Femur (tissue), 1 donor: ENCODE measurements at places on chromosomes 2 and 18.

DNA sequence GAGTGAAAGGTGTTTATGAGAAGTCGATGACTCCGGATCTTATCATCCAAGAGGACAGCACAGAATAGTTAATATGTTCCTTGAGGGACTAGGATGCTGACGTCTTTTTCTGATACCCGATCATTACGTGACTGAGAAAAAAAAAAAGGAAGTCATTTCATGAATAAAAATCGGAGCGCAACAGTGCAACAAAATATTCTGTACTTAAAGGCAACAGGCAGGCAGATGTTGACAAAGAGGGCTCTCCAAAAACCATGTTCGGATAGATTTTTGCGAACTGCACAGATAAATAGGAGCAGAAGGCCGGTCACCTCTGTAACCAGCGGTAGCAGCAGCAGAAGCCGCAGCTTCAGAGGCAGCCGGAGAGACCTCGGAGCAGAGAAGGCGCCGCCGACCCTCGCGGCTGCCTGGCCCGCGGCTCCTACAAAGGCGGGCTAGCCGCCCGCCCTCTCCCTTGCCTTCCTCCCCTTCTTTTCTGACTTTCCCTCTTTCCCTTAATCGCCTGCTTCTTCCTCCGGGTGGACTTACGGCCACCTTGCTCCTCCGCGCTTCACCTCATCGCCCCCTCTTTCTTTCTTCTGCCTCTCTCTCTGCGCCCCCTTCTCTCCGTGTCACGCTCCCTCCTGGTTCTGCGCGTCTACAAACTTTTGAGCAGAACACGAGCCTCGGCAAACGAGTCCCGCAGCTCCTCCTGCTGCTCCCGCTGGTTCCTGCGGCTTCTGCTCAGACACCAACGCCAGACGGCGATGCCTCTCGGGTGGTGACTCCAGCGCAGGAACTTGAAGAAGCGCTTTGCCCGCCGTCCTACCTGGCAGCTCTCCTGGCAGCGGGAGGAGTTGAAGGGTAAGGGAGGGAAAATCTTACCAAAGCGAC lies at the start of gene ADCYAP1:
ADCYAP1 (plus strand) TSS at position 654 of the 873 bp plus-strand sequence. CDS start 516 bp downstream, outside the sequence.
- DNase-seq: no peak

- DNase-seq: no peak
These were observed 178.0 kb upstream of the SPOPL start for GRCh38 chr2:138323382-138324067.

- DNase-seq: no peak
These were observed 110.6 kb downstream of the MAP4K4 start for GRCh38 chr2:101808006-101808562.

DNA sequence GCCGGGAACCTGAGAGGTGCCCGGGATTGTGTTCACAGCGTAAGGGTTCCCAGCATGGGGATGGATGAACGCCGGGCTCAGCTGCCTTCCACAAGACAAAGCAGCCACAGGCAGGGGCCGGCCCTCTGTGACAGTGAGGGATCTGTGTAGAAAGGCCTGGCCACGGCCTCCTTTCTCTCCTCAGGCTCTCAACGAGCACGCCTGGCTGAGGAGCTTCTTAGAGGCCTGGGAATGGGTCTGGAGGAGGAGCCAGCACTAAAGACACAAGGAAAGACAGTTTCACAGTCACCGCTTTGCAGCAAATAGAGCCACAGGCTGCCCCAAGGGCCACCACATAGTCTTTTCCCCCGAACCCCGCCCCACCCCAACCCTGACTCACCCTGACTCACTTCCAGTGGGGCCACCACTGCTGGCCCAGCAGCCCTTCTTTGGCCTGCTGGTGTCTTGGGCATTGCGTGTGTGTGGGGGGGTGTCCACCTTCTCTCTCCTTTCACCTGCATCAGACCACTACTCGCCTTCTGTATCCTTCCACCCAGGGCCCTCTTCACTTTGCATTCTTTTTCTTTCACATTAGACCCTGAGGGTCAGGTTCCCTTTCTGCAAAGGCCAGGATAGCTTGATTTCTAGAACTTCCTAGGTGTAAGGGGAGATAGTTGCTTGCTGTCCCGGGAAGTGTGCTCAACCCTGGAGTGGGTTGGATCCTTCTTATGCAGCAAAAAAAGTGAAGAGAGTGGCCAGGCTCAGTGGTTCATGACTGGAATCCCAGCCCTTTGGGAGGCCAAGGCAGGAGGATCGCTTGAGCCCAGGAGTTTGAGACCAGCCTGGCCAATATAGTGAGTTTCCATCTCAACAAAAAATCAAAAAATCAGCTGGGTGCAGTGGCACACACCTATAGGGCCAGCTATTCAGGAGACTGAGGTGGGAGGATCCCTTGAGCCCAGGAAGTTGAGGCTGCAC lies 19.3 kb upstream of the HPCAL1 start:
- DNase-seq: no peak

DNA sequence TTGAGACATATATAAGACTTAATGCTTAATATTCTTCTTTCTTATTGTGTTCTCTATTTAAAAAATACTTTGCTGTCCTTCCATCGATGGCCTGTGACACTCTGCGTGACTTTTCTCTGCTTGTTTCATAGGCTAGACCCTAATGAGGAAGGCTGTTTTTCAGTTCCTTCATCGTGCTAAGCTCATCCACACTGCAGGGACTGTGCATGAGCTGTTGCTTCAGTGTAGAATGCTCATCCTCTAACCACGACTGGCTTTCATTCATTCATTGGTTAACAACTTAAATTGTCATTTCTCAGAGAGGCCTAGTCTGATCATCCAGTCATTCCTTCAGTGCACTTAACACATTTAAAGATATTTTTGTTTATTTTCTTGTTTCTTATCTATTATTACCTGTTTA lies 134.4 kb downstream of the CCDC85A start:
- no peak for DNase-seq

- DNase-seq: no peak
These were observed 15.3 kb downstream of the CTDP1 start for GRCh38 chr18:79694895-79695213.

- DNase-seq: peak; percentile 91
These were observed 230.9 kb upstream of the SMAD2 start for GRCh38 chr18:48161191-48161910.

DNA sequence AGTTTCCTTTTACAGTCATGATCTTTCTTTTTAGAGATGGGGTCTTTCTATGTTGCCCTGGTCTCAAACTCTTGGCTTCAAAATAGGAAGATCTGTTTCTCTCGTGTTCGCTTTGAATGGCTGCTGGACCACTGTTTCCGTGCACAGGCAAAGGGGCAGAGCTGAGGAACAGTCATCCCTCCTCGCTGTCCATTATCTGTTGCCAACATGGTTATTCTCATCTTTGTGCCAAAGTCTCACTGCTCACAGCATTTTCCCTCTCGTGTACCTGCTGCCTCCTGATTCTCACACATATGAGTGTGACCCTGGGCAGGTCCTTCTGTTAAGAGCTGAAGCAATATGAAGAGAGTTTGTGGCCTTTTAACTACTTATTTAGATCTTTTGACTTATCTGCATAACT lies 28.0 kb upstream of the CCNYL1 start:
- DNase-seq: no peak

GRCh38 chr2:170827841-170828532 lies 11.3 kb downstream of the GAD1 start:
- no peak for DNase-seq

DNA sequence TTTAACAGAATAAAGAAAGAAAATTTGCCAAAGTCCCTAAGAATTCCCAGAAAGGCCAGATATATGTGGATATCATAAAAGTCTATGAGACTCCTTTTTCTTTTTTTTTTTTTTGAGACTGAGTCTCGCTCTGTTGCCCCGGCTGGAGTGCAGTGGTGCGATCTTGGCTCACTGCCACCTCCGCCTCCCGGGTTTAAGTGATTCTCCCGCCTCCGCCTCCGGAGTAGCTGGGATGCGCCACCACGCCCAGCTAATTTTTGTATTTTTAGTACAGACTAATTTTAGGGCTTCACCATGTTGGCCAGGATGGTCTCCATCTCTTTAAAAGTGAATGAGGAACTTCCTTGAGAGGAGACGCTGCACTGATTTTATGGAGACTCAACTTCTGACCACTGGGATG lies 335.2 kb downstream of the FBXO15 start:
- DNase-seq: no peak

- DNase-seq: no peak
These were observed 62.6 kb downstream of the ITGB6 start for GRCh38 chr2:160137464-160137863.

GRCh38 chr18:40387130-40387787 lies 1567.8 kb upstream of the PIK3C3 start:
- DNase-seq: no peak

DNA sequence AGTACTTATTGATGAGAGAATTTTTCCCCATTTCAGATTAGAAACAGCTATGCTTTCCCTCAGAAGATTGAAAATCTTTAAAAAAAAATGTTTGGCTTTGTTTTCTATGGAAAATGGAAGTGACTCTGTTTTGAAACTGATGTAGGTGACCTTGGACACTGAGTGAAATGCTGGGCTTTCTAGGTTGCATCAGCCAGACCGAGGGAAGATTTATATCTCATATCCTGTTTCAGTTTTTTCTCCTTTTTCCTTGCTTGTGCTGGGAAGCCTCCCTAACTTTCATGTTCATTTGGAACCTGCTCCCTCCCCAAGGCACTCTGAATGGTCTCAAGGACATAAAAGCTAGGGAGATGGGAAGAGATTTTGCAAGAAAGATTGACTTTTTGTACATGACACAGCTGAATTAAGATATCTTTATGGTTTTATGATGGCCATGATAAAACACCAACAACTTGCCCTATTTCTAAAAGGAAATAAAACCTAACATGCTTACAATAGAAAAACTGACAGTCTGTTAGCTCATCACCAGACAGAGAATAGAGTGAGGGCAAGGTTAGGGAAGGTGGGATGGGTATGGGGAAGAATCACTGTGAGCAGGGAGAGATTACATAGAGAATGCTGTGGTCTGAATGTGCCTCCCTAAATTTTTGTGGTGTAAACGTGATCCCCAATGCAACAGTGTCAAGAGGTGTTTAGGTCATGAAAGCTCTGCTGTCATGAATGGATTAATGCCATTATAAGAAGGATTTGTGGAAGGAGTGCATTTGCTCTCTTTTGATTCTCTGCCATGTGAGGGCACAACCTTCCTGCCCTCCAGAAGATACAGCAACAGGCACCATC lies 249.7 kb downstream of the TPGS2 start:
- DNase-seq: no peak

GRCh38 chr2:12585784-12586183 lies 131.0 kb upstream of the TRIB2 start:
- no peak for DNase-seq

DNA sequence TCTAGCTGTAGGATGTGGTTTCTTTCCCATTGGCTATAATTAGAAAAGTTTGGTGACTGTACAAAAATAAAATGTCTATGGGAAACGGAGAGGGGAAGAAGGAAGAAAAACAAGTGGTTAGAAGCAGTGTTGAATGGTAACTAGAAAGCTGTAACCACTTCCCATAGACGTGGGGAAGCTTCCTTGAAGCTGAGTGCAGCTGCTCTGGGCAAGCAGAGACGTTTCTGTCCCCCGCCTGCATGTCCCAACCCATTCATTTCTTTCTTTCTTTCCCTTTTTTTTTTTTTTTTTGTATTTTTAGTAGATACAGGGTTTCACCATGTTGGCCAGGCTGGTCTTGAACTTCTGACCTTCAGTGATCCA lies 367.8 kb upstream of the HS6ST1 start:
- DNase-seq: no peak

- DNase-seq: no peak
These were observed 418.3 kb upstream of the CYRIA start for GRCh38 chr2:17083902-17084301.

- DNase-seq: no peak
These were observed 140.6 kb downstream of the BAZ2B start for GRCh38 chr2:159475793-159476192.

- DNase-seq: no peak
These were observed 132.6 kb downstream of the MAP2 start for GRCh38 chr2:209556354-209556961.

DNA sequence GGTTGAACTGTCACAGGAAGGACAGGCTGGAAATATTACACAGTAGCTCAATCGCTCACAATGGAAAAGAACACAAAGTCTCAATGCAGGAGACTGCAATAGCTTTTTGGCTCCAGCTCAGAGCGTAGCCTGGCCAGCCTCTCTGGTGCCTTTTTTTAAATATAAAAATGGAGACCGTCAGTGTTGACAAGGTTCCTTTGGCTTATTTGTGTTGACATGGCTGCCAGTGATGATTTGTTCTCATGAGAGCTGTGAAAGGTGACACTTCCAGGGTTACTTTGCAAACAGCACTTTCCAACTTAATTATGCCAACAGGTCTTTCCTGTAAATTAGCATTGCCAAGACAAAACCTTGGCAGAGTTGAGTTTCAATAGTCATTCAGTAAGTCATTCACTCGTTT lies 70.8 kb downstream of the KCNE4 start:
- DNase-seq: peak; percentile 31

GRCh38 chr2:231709981-231710798 lies 1.9 kb downstream of the PTMA start:
- DNase-seq: peak; percentile 91

DNA sequence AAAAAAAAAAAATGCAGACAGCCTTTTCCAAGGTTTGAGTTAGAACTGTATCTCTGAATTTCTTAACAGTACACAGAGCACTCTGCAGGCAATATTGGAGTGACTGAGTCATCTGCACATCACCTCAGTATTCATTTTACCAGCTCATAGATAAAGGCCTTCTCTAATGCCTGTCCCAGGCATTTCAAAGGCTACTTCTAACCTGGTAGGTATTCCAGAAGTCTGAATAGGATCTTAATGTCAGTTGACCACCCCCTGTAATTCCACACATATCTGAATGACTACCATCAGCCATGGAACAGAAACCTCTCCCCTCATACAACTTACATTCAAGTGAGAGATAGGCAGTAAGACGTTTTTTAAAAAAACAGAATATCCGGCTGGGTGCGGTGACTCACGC lies 9.0 kb downstream of the METTL21A start:
- DNase-seq: no peak

DNA sequence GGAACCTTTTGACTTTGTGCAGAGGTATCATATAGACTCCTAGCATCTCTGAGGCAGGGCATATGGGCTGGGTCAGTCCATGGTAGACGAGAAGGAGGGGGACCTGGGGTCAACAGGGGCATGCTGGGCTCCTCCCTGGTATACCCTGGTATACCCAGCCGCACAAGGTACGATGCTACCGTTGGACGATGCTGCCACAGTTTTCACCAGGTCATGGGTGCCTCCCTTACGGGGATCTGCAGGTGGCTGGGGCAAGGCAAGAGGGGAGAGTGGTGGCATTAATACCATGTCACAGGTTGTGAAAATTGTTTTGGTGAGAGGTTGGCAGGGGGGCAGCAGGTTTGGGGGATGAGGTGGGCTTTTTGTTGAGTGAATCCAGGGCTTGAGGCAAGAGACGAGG lies 149.8 kb downstream of the TSN start:
- no peak for DNase-seq

- DNase-seq: no peak
These were observed 170.6 kb downstream of the DLGAP1 start for GRCh38 chr18:4284528-4284927.

GRCh38 chr2:104756118-104756517 lies 97.8 kb upstream of the POU3F3 start:
- DNase-seq: no peak

- DNase-seq: no peak
These were observed 35.4 kb upstream of the CABYR start for GRCh38 chr18:24103320-24104021.
